G401 (cell line): ENCODE measurements at places on chromosomes 5 and 9. TPM values are rescaled to one million over a fixed set of nuclear protein-coding genes. Genes with fewer than 3 reads are reported as not detected.

DNA sequence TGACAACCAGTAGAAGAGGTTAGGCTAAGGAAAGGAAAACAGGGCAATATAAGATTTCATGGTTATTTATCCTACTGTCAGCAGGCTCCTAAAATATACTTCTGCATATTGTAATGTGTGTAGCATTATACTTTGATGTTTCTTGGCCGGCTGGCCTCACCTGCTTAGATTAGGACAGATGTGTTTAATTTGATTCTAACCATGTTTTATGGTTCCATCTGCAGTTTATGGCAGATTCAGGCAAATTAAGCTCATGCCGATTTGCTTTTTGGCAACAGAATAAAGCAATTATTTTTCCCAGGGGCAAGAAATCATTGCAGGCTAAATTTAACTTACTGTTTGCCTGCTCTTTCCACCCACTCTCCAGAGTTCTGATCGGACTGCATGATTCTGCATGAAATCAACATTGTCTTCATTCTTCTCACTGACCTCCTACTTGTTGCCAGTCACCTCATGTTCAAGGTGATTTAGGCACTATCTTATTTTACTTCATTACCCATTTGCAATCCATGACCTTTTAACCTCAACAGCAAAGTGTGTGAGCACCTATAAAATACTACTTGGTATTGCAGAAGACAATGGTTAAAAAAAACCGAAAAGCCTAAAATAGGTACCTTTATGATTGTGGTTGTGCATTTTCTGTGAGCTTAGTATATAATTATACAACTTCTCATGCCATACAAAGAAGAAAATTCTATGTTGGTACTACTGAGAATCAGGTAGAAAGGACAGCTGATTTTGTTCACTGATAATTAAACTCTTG lies 125.2 kb downstream of the EDIL3 start:
- DNase-seq = peak; percentile 27

GRCh38 chr5:57626703-57627102 lies 144.1 kb upstream of the ACTBL2 start:
- DNase-seq = no peak

- no peak for DNase-seq
Observed at GRCh38 chr5:116626945-116627679, 52.5 kb upstream of the SEMA6A start.

DNA sequence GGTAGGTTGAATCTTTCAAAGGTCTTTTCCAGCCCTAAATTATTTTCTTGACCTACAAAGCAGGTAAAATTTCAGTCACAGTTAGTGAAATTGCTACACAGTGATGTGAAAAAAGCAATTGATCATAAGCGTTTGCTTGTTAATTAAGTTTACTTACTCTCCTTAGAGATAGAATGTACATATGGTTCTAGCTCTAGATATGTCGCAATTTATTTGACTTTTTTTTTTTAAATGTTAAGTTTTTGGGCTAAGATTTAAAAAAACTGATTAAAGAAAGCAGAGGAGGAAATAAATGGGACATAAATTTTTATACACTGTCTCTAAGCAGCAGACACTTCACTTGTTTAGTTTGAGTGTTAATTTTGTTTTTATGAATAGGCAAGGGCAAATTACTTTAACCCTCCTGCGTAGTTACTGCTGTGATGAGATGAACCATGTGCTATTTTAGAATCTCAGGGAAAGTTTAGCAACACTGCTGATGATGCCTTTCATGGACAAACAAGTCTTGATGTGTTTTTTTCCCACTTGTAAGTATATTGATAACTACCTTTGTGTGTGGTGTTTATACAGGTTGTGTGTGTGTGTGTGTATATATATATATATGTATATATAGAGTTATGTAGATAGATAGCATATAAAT lies 38.3 kb upstream of the FAM120AOS start:
- DNase-seq = no peak

- no peak for DNase-seq
Observed at GRCh38 chr9:90927496-90927895, 125.9 kb downstream of the SYK start.

- DNase-seq = no peak
Observed at GRCh38 chr5:73748510-73749400, 122.8 kb downstream of the ARHGEF28 start.

- no peak for DNase-seq
Observed at GRCh38 chr5:112002376-112002775, 245.4 kb upstream of the NREP start.

TMC1 gene
- total RNA-seq = not detected in 2 replicates

NAA35 gene
- 40.6 and 59.2 TPM in 2 replicates for total RNA-seq

BTNL3 gene
- total RNA-seq = not detected in 2 replicates

CSF2 gene
- not detected in 2 replicates for total RNA-seq

PTCH1 gene
- total RNA-seq = 6.7 and 7.0 TPM in 2 replicates

SLCO6A1 gene
- total RNA-seq = not detected in 2 replicates
